ENCODE measurements at places on chromosomes 1 and 21. TPM values are rescaled to one million over a fixed set of nuclear protein-coding genes. Genes with fewer than 3 reads are reported as not detected.

Gene FMO2
- total RNA-seq = not detected

Gene WDR64
- not detected for total RNA-seq

Gene RCSD1
- not detected for total RNA-seq

GRCh38 chr1:221740369-221740992 is 1.4 kb downstream of the DUSP10 start:
- no peak overlapping the region for H3K27ac ChIP-seq
- peaks cover 56% of the 10 kb centered on the region for H3K4me1 ChIP-seq
- peak; percentile 26 for DNase-seq
- no peaks in the 10 kb centered on the region for H3K27me3 ChIP-seq
- no peak overlapping the region for H3K4me3 ChIP-seq

DNA sequence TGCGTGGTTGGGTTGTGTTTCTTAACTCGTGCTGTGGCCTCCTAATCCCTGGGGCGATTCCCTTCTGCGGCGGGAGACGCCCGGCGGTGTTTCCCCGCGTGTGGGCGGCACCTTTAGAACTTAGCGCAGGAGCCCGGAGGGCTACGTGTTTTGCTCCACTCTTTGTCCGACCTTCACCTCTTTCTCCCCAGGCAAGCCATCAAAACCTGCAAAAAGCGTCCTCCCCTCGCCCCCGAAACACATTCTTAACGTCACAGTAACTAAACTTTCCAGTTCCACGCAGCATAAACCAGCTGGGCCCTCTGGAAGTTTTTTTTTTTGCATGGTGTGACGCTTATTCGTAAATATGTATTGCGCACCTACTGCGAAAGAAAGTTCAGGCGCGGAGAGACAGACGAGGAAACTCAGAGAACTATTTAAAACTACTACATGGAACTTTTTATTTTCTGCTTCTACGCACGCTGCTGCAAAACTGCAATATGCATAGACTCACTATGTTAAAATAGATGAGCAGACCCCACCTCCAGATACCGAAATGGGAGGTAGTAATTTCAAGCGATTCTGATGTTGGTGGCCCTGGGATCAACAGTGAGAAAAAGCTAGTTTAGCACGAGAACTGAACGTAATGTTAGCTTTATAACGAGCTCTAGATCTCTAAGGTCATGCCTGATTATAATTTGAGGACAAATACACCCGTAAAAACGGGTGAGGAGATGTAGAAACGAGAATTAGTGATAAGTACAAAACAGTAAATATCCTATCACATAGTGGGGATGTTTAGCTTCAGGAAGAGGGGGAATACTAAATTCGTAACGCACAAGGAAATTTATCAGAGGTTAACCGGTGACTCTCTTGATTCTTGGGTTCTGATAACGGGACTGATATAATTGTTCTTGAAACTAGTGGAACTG is 920 bp downstream of the MTR start:
- peaks cover 21% of the 10 kb centered on the region for H3K36me3 ChIP-seq
- peak overlapping the region; percentile 97 for H3K4me3 ChIP-seq
- H3K27me3 ChIP-seq = no peaks in the 10 kb centered on the region
- H3K4me1 ChIP-seq = peaks cover 9% of the 10 kb centered on the region
- DNase-seq = no peak
- H3K27ac ChIP-seq = peak overlapping the region; percentile 95

GRCh38 chr1:3133686-3134085 is 64.7 kb downstream of the PRDM16 start:
- no peaks in the 10 kb centered on the region for H3K4me1 ChIP-seq
- no peak overlapping the region for H3K27ac ChIP-seq
- no peak overlapping the region for H3K4me3 ChIP-seq
- DNase-seq = peak; percentile 6

DNA sequence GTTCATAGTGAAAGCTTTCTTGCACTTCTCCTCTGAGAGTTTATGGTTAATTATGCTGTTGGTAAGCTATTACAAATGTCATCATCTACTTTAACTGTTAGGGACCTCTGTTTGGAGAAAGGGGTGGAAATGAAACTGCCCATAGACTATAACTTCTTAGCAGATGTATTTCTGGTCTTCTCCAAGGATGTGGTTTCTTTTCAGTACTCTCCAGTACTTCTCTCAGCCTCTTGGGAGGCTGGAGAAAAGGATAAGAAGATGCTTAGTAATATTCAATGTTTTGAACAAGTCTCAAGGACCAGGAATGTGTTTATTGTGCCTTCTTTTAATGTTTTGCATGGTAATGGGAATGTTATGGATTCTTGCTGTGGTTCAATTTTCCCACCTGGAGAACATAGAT is 60.4 kb downstream of the LAMC2 start:
- H3K27me3 ChIP-seq = no peaks in the 10 kb centered on the region
- H3K27ac ChIP-seq = no peak overlapping the region
- DNase-seq = no peak

DNA sequence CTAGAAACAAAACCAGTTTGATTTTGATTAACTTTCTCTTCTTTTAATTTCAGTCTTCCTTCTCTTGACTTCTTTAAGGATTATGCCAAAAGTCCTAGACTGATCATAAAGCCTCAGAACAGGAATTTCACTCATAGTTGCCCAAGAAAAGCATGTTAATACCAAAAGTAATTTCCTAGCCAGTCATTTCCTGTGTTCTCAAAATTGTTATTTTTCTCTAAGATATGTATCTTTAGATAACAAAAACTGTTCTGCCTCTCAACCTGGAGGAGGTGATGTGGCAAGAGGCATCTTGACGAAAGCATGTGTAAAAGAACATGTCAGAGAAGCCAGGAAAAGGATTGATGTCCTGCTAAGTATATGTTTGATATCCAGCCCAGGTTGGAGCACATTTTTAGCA is 78.0 kb upstream of the IPO9 start:
- H3K27ac ChIP-seq = no peak overlapping the region
- no peaks in the 10 kb centered on the region for H3K36me3 ChIP-seq
- no peaks in the 10 kb centered on the region for H3K27me3 ChIP-seq
- no peak for DNase-seq

- H3K36me3 ChIP-seq = peaks cover 9% of the 10 kb centered on the region
- H3K4me3 ChIP-seq = no peak overlapping the region
- H3K27ac ChIP-seq = no peak overlapping the region
These were observed 19.9 kb downstream of the ACOT11 start for GRCh38 chr1:54567961-54568360.

GRCh38 chr1:41192456-41193178 is 49.5 kb downstream of the SCMH1 start:
- H3K27me3 ChIP-seq = no peaks in the 10 kb centered on the region
- H3K4me3 ChIP-seq = no peak overlapping the region
- H3K36me3 ChIP-seq = no peaks in the 10 kb centered on the region
- no peaks in the 10 kb centered on the region for H3K4me1 ChIP-seq
- DNase-seq = no peak
- no peak overlapping the region for H3K27ac ChIP-seq

Data from Calu3 (cell line).